Stromal cell of bone marrow (primary cell): ENCODE measurements at places on chromosomes 2 and 18.

GRCh38 chr2:108383146-108383830, 5.5 kb downstream of the SULT1C4 start:
- DNase-seq: no peak

DNA sequence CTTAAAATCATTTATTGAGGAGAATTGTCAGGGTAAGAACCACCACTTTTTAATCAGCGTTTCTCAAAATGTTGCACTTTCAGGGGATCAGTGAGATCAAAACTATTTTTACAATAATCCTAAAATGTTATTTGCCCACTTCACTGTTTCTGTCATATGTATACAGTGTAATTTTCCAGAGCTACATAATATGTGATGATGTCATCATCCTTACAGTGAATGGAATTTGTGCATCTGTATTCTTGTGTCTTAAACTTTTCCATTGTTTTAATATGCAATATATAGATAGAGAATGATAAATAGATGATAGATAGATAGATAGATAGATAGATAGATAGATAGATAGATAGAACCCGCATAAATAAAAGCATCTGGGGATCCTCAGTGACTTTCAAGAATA, 518.0 kb downstream of the ADCYAP1 start:
- DNase-seq: no peak

DNA sequence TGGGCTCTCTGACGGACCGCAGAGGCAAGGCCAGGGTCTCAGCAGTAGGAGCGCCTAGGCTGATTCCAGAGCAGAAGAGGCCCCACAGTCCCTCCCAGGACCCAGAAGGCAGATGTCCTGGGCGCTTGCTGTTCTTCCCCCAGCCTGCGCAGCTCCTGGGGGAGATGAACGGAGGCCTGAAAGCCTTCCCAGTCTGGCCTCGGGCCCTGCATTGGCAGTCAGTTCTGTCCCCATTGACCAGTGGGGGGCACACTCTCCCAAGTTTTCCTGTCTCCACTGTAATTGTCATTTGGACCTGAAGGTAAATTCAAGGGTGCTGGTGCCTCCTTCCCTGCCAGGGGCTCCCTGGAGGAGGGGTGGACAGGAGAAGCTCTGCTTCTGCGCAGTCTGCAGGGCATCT, 345.7 kb downstream of the CYP26B1 start:
- peak; percentile 51 for DNase-seq

DNA sequence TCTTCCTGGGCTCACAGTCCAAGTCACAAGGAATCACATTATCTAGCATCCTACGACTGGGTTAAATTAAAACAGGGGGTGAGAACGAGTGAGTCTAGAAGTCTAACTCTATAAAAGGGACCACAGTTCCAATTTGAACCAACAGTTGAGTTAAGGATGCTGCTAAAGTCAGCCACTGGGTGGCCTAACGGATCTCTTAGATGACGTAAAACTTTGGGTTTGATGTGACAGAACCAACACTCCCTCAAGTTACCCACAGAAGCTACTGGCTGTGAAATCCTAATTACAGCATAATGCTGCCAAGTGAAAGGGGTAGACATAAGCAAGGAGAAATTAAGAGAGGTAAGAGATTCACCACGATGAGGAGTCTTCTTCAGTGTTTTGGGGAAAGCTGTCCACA, 32.7 kb upstream of the RUFY4 start:
- DNase-seq: no peak

DNA sequence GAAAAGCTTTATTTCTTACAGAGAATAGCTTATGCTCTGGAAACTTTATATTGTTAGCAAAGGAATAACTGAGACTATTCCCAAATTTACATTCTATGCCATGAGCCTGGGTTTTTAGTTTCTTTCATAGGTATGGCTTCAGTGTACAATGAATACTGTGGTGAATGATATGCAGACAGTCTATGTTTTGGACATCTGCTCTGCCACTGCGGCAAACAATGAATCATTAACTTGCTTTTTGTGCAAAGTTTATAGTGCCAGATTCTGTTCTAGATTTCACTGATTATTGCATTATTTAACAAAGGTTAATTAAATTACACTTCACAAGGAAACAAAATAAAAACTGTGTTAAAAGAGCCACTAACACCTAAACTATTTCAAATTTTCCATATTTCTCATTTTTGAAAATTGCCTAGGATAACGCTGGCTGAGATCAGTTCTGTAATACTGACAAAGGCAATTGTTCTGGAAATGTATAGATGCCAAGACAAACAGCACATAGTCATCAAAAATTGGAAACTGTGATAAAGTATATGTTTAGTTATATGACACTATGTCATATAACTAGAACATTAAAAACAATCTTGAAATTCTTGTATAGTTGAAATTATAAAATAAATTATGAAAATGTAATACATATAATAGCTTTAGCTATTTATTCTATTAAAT, 74.7 kb downstream of the ITSN2 start:
- DNase-seq: no peak

GRCh38 chr2:114039677-114040076, 149.8 kb downstream of the ACTR3 start:
- no peak for DNase-seq

GRCh38 chr2:64086347-64087082, 57.7 kb downstream of the PELI1 start:
- DNase-seq: no peak
